ENCODE measurements at places on chromosomes 4 and X.

GRCh38 chr4:16739997-16740624 lies 158.3 kb downstream of the LDB2 start:
- no peak for DNase-seq

- DNase-seq = no peak
These were observed 208.1 kb upstream of the EOLA2 start for GRCh38 chrX:150146271-150146896.

DNA sequence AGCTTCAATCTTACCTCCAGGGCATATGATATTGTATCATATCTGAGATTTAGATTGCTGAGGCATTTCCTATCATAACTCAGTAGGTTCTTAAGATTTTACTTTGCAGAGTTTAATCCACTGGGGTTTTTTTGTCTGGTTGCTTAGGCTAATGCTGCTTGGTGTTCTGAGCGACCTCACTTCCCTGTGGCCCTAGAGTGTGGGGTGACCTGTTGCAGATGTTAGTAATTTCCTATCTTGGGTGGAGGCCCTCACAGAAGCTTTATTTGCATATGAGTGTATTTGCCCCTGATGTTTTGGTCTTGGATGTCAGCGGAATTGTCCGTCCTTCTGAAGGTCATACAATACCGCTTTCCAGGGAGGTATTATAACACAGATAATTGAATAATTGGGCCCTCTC lies 137.1 kb downstream of the NDST3 start:
- no peak for DNase-seq

- DNase-seq = no peak
These were observed 220.2 kb downstream of the ASMT start for GRCh38 chrX:1835056-1835455.

- DNase-seq = no peak
These were observed 36.4 kb upstream of the FREM3 start for GRCh38 chr4:143736861-143737260.

DNA sequence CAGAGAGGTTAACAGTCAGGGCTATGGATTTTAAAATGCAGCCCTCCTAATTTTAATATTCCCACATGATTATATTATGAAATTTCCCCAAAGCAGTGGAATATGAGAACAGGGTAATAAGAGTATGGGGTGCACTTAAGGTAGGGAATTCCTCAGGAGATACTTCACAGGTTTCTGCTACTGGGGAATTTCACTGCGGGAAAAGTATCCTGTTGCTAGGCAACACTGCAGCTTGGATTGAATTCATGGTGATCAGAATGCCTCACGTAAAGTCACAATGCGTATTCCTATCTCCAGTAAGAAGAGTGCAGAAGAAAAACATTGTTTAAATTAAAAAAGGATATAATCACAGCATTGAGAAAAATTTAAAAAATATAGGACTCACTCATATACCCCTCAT lies 398.1 kb upstream of the RPS6KA3 start:
- no peak for DNase-seq

Data from BE2C (cell line).